ENCODE measurements at places on chromosomes 5 and 9.

GRCh38 chr5:33999978-34000377 lies 7.9 kb downstream of the AMACR start:
- DNase-seq = no peak

DNA sequence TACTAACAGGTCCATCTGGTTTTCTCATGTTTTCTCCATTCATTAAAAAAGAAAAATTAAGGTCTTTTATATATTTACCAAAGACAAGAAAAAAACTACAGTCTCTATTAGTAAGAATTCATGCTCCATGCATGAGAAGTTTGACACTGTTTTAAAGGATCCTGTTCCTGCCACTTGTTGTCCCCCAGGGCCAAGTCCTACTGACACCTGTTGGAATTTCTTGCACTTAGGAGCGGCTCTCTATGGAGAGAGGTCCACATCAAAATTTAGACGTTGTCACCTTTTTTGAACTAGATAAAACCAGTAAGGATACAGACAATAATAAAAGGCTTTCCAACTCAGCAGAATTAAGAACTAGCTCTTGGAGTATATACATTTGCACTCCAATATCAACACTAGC lies 42.3 kb downstream of the PWWP2A start:
- DNase-seq = no peak

DNA sequence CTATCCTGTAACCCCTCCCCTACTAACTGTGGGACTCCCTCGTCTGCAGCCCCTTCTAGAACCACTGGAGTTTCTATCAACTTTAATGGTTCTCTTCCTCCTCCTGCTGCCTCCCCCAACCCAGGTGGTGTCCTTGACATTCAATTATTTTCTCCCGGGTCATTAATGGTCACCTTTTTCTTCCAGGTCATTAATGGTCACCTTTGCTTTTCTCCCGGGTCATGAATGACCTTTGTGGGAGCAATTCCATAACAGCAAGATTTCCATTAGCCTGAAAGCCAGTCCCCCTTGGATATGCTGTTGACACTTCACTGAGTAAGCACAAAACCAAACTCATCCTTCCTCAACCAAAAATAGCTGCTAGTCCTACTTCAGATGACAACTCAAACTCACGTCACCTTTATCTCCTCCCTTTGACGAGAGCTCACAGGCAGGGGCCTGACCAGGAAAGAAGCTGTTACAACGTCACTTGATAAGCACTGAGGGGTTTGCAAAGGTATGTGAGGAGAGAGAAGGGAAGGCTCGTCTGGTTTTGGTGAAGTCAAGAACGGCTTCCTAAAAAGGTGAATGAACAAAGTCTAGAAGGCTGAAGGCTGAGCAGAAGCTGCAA lies 10.9 kb downstream of the CCDC127 start:
- DNase-seq = no peak

GRCh38 chr5:57007344-57007743 lies 55.4 kb upstream of the MIER3 start:
- no peak for DNase-seq

DNA sequence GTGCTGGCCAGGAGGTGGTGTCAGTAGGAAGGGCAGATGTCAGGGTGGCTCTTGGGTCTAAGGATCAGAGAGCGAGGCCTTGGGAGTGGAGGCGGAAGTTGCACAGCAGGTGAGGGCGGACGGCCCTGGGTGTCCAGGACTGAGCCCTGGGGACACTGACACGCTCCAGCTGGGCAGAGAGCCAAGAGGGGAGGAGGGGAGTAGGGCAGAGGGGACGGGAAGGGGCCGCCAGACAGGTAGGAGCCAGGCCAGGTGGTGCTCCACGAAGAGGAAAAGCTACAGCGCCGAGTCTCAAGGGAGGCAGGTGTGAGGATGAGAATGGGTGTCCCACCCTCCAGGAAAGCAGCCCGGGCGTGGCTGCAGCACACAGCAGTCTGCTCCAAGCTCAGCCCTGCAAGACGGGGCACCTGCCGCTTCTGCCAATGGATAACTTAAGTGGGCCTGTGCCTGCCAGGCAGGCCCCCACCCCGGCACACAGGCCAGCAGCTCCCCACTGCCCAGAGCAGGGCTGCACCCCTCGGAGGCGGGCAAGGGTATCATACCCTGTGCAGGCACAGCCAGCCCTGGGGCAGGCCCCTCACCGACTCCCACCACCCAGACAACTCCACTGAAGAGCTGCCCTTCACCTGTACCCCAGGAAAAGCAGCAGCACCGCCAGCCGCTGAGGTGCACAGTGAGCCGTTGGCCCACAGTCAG lies 4.9 kb downstream of the TPRN start:
- no peak for DNase-seq

- no peak for DNase-seq
Measured at GRCh38 chr9:29968831-29969230, 2395.6 kb upstream of the C9orf72 start.

DNA sequence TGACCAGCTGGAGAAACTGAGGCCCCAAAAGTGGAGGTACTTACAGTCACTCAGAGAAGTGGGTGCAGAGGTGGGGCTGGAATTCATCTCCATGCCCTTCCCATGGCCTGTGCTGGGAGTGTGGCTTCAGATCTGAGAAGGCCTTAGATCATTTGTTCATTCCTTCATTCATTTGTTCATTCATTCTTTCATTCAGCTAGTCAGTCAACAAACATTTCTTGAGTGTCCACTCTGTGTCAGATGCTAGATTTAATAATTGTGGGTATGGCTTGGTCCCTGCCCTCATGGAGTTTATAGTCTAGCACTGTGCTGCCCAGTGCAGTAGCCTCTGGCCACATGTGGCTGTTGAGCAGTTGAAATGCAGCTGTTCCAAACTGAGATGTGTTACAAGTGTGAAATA lies 19.0 kb upstream of the CRB2 start:
- DNase-seq = no peak
